ENCODE measurements at places on chromosomes 3 and 15.

DNA sequence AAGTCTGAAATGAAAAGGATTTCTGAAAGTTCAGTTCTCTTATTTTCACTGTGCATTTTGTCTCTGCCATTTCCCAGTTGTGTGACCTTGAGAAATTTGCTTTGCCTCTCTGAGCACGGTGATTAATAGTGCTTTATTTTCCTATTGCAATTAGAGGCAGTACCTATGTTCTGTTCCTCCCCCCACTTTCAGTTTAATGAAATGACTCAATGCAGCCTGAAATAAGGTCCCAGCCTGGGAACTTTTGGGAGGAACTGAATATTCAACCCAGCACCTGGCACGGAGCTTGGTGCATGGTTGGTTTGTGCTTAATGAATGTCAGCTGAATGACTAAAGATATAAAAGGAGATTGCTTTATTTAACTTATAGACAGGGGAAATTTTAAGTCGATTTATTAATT is 352.6 kb downstream of the PDCD6IP start:
- DNase-seq, result no peak

DNA sequence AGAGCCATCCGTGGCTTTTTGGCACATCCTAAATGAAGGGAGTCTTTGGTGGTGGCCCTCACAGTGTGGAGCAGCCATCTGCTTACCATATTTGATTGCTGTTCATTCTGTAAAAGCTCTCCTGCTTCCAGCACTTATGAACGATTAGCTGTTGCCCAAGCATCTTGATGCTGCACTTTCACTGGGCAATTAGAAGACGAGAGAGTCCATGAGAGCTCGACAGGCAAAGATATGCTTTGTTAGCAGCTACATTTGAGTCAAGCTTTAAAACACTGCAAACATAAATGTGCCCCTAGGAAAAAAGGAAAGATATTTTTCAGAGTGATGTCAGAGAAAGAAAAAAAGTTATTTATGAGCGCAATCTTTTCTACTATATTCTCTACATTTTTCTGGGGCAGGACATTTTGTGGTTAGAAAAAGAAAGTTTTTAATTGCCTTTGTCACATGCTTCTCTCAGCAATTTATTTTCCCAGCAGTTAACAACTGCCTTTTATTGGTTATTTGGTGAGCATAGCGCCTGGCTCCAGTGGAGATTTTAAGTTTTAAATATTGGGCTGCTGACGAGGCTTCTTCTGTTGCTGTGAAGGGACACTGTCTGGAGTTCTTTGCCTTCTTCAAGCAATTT is 468.4 kb downstream of the C3orf38 start:
- DNase-seq, result no peak

- no peak for DNase-seq
These were observed 651.7 kb upstream of the GBE1 start for GRCh38 chr3:82413171-82413570.

- DNase-seq, result no peak
These were observed 71.9 kb downstream of the PFN2 start for GRCh38 chr3:149898771-149899170.

DNA sequence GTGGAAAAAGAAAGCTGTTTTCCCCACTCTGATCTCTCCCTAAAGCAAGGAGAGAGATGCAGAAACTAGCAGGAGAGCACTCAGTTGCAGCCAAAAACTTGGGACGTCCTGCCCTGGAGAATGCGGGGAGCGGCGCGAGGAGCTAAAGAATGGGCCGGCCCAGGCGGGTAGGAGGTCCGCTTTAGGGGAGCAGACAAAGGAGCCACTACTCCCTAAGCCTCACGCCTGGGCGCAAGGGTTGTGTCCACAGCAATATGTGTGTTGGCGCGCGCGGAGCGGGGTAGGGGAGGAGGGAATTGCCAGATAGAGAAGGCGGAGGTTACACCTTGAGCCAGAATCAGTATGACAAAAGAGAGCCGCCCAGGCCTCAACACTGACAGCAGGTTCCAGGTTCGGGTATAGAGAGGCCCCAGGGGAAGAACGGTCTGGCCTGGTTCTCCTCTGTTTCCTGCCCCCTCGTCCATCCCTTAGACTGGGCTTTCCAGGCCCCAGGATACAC is 2.9 kb downstream of the WNT5A start:
- no peak for DNase-seq

- no peak for DNase-seq
These were observed 30.4 kb downstream of the SECISBP2L start for GRCh38 chr15:49015896-49016295.

DNA sequence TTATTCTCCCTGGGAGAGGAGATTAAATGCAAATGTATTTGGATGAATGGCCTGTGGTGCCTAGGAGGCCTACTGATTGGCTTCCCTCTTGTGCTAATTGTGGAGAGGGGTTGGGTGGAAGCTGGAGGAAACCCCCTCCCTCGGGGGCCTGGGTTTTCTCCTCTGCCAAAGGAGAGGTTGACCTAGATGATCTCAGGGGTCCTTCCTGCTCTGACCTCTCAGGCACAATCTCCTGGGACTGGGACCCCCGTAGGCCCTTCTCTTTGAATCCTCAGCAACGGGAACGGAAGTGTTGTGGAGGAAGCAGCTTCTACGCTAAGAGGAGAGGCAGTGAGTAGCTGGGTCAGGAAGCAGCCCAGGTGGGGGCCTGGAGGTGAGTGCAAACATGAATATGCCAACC is 40.5 kb upstream of the MAGEF1 start:
- DNase-seq, result no peak

DNA sequence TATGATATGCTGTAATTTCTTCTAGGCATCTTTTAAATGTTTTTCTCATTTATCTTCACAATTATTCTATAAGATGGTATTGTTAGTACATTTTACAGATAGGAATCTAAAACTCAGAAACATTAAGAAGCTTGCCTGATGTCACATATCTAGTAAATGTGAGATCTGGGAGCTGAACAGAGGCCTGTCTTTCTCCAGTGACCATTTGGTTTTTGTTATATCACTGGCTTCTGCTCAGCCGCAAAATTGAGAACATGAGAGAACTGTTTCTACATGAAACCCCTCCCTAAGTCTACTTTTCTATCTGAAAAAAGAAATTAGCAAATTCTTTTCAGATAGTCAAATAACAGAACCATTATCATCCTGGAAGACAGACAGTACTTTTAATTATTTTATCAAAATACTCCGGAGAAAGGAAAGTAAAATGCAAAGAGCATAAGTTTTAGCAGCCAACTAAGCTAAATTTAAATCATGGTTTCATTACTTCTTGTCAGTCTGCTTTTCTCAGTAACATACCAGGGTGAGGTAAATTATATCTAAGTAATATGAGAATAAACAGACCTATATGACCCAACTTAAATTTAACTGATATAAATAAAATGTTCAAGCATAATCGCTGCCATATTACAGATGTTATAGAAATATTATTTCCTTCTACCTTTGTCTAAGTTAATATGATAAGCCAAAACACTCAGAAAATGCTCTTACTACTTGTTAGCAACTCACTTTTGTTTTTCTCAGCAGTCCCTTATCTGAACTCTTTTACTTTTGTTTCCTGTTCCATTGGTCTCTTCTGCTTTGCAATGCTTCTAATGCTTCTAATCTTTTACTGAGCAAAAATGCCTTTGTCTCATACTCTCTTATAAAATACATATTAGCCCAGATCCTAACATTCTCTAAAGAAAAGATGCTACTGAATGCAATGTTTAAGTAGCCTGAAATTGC is 68.0 kb upstream of the MBNL1 start:
- no peak for DNase-seq

GRCh38 chr15:87707071-87707470 is 549.5 kb downstream of the NTRK3 start:
- no peak for DNase-seq

DNA sequence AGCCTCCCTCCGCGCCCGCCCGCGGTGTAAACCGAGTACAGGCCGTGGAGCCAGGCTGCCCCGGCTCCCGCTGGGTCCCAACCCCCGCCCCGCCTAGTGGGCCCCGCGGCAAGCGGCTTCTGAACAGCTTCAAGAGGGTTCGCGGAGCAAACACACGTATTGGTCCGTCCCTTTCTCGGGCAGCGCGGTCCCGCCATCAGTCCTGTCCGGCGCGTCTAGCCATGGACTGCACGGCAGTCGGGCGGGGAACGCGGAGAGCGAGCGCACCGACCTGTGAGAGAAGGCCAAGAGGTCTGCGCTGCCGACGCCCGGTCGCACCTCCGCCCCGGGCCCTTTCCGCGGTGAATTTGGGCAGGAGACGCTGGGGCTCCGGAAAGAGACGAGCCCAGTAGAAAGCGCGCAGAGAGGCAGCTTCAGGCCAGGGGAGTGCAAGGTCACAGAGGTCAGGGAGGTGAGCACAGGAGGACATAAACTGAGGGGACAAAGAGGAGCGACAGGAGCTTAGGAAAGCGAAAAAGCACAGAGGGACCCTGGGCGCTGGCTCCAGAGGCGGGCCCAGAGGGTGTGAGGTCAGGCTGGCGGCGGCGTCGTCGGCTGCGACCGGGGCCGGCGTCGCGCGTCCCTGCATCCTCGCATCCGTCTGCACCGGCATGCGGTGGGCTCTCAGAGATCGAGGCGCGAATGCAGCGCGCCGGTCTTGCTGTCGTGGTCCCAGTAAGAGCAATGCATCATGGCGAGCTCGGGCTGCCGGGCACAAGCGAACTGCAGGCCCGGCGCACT is 1.8 kb downstream of the FOXL2 start:
- no peak for DNase-seq

DNA sequence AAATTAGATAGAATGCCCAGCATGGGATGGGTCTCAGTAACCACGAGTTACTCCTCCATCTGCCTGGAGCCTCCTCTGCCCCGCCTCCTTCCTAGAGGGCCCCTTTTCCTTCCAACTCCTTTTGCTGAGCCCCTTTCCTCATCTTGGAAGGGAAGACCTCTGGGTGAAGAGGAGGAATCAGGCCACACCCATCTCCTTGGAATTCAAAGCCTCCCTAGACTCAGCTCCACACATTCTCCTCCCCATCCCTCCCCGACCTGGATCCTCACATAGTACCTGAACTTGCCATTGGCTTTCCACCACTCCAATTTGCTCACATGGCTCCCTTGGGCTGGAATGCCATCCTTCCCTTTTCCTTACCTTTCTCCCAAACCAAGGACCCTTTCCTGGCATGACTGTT is 128.8 kb downstream of the SMAD6 start:
- DNase-seq, result no peak

GRCh38 chr3:138829886-138830510 is 4.7 kb downstream of the PIK3CB start:
- no peak for DNase-seq

DNA sequence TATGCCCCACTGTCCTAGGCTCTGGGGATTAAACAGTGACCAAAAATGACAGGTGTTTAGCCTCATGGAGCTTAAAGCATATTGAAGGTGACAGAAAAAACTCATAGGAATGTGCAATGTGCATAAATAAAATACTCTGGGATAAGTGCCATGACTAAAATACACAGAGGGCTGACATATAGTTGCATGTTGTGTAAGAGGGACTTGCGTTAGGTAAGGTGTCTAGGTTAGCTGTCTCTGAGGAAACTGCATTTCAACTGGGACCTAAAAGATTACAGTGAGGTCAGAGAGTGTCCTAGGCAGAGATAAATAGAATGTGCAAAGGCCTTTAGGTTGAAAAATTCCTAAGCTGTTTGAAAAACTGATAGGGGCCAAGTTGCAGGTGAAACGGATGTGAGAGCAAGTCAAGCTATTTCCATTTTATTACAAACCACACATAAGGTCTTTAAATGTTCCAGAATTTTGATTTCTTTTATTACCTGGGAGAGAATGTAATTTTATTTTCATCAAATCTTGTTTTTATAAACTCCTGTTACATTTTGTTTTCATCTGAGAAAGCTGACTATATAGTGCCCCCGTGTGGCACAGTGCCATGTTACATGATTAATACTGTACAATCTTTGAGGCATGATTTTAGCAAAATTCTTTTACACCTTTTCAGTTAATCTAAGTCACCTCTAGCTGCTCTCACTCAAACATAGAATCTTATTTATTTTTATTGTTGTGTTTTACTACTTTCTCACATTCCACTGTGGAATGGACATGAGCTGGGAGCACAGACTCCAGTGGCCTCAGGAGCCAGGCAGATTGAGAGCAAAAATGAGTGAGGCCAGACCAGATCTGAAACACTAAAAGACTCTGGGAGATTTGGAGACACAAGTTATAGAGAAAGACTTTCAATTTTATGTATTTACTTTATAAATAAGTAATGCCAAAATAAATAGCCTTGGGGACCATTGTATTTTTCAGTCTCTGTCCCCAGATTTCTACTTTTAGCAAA is 259.6 kb upstream of the ZNF717 start:
- DNase-seq, result peak; percentile 29

GRCh38 chr15:90188914-90189748 is 12.0 kb upstream of the SEMA4B start:
- no peak for DNase-seq

DNA sequence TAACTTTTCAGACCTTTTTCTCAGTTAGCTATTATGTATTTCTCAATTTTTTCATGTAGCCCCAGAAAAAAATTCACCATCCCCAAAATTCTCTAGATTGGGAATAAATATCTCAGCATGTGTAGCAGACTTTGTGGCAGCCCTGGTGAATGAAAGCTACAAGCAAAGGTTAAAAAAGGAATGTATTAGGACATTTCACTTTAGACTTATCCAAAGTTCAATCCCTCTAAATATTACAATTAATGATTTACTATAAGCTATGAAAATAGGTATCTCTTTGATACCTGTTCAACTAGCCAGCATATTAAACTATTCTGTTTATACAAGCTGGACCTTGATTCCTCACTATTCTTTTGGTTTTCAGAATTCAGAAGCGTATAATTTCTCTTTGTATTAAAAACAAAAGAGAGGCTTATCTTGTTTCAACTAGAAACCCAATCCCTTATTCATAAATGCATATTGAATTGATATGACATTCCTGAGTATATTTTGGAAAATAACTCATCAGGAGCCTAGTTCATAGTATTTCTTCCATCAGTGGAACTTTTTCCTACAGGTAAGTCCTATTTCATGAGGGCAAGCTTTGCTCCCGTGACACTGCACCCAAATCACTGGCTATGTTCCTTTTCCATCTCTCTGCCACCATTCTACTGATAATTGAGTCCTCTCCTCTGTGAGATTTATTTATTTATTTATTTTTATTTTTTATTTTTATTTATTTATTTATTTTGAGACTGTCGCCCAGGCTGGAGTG is 38.0 kb downstream of the WDR72 start:
- no peak for DNase-seq

GRCh38 chr15:101618851-101619614 is 33.1 kb downstream of the TM2D3 start:
- no peak for DNase-seq

GRCh38 chr3:165513715-165514701 is 317.8 kb upstream of the SLITRK3 start:
- no peak for DNase-seq

- no peak for DNase-seq
These were observed 35.8 kb downstream of the MYH15 start for GRCh38 chr3:108474581-108474980.

- no peak for DNase-seq
These were observed 220.3 kb downstream of the ATP8B4 start for GRCh38 chr15:49898575-49899283.

- no peak for DNase-seq
These were observed 12.0 kb downstream of the CSRNP1 start for GRCh38 chr3:39141171-39141995.

- peak; percentile 35 for DNase-seq
These were observed 74.4 kb downstream of the DLG1 start for GRCh38 chr3:197224034-197224444.

All from HS-5 (cell line).